Stimulated activated memory B cell treated with anti-CD40 and anti-IgM and Interleukin-4, amounts not matched to agents 10 μg/mL and 1 μg/mL and 100 μg/mL, for 72 hours (primary cell): ENCODE measurements at places on chromosomes 3 and 15.

- no peak for ATAC-seq
Observed at GRCh38 chr15:57340682-57341259, 35.5 kb upstream of the CGNL1 start.

- peak; percentile 82 for ATAC-seq
Observed at GRCh38 chr15:40054855-40055575, 16.0 kb upstream of the SRP14 start.

DNA sequence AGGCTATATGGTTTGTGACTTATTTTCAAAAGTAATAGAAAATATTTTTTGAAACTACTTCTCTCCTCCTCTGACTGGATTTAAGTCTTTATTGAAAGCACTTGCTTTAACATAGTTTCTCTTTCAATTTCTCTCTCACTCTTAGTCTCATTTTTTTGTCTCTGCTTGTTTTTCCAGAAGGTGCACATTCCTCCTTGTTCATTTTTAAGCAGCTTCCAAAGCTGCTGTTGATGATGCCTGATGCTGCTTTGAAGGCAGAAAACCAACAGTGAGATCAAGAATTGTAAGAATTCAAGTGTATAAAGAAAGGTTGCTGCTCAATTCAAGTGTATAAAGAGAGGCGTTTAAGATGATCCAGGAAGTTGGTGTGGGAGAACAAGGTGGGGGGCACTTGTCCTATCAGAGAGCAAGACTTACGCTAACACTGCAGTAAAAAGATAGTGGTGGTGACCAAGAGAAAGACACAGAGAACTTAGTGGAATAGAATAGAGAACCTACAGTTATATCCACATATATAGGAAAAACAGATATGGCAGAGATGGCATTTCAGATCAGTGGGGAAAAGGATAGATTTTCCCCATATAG is 12.1 kb downstream of the NR2C2 start:
- ATAC-seq = no peak

DNA sequence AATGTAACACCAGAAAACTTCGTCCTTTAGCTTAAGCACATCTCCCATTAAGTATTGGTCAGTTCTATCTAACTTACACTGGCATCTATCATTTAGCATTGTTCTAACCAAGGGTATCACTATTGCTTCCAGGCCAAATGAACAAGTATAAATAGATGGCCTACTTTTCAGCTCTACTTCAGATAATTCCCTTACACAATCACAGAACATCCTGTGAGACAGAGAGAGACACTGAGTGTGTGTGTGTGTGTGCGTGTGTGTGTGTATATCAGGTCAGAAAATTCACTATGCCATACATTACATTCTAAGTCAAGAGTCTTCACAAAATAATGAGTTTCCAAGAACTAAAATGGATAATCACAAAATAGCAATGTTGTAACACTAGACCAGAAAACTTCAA is 39.1 kb downstream of the SCAPER start:
- no peak for ATAC-seq

GRCh38 chr15:71945012-71945411 is 134.7 kb downstream of the NR2E3 start:
- no peak for ATAC-seq

DNA sequence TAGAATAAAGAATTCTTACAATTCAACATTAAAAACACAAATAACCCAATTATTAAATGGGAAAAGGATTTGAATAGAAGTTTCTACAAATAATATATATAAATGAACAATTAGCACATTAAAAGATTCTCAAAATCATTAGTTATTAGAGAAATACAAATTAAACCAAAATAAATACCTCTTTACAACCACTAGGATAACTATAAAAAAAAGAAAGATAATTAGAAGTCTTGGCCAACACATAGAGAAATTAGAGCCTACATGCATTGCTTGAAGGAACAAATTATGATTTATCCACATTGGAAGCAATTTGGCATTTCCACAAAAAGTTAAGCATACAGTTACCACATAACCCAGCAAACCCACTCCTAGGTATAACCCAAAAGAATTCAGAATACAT is 502.3 kb upstream of the UBE2E2 start:
- ATAC-seq = no peak

DNA sequence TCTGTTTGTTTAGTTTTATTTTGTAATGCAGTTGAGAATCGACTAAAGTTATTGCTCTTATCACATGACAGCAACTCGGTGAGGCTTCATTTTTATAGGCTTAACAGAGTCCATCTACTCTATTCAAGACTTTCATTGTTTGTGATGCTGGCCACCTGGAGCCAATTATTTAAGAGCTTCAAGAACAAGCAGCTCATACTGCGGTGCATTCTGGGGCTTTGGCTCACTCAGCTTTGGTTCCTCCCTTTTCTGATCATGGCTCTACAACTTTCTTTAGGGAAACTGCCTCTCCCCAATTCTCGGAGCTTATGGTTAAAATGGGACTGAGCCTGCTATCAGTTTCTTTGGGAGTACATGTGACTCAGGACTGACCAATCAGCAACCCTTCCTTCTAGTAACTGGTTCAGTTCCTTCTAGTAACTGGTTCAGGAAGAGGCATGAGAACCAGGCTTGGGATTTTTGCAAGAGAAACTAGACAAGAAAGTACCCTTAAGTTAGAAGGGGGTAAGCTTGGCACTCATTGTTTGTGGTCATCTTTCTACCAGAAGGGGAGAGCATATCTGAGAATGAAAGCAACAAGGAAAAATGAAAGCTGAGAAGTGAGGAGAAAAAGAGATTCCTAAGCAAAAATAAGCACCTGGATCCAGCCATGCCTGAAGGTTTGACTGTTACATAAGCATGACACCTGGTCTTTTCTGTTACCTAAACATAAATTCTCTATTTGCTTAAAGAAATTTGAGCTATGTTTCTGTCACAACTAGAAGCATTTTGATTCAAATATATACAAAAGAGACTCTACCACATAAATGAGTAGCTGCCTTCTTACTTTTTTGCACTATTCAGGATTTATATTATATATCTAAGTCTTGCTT is 24.1 kb upstream of the ARHGEF3 start:
- ATAC-seq = no peak

- no peak for ATAC-seq
Observed at GRCh38 chr3:106542101-106542769, 673.4 kb upstream of the CBLB start.

DNA sequence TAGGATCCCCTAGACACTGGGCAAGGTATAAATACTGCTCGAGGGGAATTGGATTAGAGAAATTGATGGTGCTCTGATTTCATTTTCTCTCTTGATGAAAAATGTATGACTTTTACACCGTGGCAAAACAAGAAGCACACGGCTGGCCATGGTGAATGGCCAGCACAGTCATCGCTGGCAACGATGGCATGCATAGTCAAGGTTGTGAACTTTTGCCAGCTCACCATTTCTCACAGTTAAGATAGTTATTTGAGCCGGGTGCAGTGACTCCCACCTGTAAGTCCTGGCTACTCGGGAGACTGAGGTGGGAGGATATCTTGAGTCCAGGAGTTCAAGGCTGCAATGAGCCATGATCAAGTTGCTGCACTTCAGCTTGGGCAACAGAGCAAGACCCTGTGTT is 95.4 kb downstream of the HMG20A start:
- ATAC-seq = no peak

DNA sequence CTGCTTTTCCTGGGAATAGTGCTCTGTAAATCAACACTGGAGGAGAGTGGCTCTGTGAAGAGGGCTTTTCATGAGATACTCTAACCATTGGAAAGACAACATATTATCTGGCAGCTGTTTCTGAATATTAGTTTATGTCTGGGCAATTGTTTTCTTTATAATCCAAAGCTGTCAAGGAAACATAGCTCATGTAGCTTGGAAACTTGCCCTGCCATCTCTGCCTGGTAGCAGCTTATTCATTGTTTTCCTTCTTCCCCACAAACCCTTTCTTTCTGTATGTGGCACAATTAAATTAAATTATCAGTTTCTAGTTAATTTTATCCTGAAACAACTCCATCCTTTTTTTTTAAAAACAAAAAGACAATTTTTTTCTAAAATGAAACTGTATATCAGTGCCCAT is 160.0 kb downstream of the EDEM1 start:
- ATAC-seq = no peak

GRCh38 chr3:132261506-132261905 is 55.7 kb upstream of the ACP3 start:
- ATAC-seq = no peak

- no peak for ATAC-seq
Observed at GRCh38 chr3:21484057-21484827, 266.8 kb downstream of the ZNF385D start.

GRCh38 chr3:87173071-87173470 is 54.0 kb upstream of the CHMP2B start:
- ATAC-seq = no peak

- no peak for ATAC-seq
Observed at GRCh38 chr3:175105066-175105465, 245.9 kb downstream of the NAALADL2 start.

GRCh38 chr3:194711286-194711685 is 25.6 kb downstream of the FAM43A start:
- no peak for ATAC-seq

DNA sequence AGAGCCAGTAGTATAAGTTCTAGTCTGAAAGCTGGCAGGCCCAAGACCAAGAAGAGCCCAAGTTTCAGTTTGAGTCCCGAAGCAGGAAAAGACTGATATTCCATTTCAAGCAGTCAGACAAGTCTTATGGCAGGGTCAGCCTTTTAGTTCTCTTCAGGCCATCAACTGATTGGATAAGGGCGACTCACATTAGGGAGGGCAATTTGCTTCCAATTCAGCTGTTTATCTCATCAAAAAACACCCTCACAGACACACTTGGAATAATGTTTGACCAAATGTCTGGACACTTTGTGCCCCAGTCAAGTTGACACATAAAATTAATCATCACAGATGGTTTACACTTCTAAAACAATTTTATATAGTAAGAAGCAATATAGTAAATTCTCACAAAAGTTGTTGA is 69.7 kb downstream of the UBE2E2 start:
- no peak for ATAC-seq

DNA sequence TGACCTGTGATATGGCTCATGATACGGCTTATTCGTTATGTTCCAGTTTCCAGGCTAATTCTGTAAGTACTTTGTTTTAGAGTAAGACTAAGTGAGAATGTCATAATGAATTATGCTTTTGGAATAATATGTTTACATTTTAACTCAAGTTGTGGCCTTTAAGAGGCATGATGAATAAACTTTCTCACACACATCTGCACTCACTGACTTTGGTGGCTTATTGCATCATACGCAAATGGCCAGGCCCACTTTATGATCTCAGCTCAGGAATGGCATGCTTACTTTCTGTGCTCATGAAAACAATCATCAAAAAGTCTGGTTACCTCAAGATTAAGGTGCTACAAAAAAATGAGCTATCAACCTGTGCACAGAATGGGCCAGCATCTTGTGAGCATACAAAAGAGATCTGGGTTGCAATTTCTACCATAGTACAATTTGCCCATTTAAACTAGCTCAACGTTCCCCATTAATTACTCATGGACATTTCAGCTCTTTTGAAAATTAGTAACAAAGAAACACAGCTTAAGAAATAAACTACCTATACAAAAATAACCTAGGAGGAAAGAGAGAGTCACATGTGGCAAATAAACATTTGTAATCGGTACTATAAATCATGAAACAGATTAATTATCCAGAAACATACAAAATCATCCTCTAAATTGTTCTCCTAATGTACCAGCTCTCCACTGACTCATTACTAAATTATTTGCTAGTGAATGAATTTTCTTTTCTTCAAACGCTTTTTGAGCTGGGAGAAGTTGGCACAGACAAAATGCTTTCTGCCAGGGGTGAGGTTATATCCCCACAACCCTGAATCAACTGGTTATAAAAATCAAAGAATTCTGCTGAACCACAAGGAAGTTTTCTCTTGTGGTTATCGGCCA is 439.0 kb upstream of the ADAMTS9 start:
- ATAC-seq = no peak

DNA sequence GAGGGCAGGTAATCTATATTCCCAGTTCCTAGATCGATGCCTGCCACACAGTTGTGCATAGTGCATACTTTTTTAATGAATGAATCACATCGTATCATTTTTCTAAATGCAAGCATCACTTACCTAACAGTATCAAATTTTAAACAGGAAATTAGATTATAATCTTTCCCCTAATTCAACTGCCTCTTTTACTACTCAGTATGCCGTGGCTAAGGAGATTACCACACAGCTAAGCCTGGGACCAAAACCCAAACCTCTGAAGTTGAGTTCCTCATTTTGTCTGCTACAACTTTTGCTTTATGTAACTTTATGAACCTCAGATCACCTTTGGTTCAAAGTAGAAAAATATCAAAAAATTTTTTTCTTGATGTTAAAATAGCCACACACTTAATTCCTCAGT is 53.2 kb upstream of the FNDC3B start:
- ATAC-seq = no peak

DNA sequence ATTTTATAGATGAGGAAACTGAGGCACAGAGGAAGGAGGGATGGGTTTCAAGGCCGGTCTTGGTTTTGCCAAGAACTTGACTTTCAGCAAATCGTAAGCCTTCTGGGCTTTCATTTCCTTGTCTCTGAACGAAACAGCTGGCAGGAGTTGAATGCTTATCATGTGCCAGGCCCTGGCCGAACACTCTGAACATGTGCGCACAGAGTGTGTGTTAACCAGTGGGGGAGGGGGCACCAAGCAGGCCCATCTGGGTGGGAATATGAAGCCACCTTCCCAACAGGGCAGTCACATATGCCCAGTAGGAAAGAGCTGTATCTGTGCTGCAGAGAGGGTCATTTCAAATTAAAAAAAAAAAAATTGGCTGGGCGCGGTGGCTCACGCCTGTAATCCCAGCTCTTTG is 29.3 kb downstream of the ZNF710 start:
- no peak for ATAC-seq

GRCh38 chr3:81869382-81869781 is 107.9 kb upstream of the GBE1 start:
- no peak for ATAC-seq

DNA sequence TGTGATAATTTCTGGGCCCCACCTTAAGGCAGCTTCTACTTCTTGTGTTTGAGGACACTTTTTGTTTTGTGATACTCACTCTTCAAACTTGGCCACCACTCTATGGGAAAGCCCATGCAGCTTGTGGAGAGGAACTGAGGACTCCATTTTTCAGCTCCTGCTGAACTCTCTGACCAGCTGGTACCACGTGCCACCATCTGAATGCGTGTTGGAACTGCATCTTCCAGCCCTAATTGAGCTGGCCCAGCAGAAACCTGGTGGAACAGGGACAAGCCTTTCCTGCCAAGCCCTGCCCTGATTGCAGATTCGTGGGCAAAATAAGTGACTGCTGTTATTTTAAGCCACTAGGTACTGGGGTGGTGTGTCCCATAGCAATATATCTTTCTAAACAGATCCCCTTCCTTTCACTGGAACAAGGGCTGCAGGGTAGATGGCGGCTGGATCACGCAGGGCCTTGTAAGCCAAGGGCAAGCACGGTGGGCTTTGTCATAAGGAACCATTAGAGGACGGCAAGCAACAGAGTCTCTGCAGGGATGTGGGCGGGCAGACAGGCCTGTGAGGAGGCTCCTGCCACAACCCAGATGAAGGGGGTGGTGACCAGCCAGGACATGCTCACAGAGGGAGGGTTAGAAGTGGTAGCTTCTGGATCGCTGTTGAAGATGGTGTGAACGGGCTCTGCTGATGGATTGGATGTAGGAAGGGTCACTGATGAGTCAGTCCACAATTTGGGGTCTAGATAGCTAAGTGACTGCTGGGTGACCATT is 9.5 kb downstream of the H1-8 start:
- ATAC-seq = no peak
